H54 (cell line): ENCODE measurements at places on chromosomes 5 and 9.

- DNase-seq: no peak
Measured at GRCh38 chr5:111299067-111299481, 74.9 kb downstream of the CAMK4 start.

GRCh38 chr5:10393491-10393890, 40.0 kb downstream of the MARCHF6 start:
- DNase-seq: no peak

DNA sequence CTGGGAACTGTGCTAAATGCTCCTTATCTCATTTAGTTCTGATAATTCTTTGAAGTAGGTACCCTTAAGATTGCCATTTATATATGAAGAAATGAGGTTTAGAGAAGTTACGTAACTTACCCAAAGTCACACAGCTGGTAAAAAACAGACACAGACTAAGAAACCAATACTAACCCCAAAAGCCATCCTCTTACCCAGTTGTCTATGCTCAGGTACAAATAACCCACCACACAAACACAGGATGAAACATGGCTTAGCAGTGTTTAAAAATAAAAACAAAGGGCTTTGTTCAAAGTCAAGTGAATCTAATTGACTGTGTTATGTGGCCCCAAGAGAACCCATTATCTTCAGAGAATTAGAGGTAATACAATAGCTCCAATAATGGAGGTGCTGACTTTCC, 37.0 kb upstream of the IL7R start:
- DNase-seq: no peak

DNA sequence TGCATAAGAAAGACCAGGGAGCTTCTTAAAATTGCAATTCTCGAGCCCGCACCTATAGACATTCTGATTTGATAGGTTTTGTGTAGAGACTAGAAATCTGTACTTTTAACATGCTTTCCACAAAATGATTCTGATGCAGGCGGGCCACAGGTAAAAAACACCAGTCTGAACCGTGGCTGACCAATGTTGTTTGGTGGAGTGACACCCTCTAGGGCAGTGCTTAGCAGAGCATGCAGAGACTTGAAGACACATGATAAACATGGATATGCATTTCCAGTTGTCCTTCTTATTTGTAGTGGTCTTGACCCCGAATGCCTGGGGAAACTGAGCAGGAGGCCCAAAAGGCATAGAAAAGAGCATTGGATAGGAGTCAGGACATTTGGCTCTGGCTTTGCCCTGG, 10.5 kb upstream of the COL15A1 start:
- no peak for DNase-seq

GRCh38 chr5:69467442-69468225, 25.0 kb upstream of the OCLN start:
- no peak for DNase-seq

DNA sequence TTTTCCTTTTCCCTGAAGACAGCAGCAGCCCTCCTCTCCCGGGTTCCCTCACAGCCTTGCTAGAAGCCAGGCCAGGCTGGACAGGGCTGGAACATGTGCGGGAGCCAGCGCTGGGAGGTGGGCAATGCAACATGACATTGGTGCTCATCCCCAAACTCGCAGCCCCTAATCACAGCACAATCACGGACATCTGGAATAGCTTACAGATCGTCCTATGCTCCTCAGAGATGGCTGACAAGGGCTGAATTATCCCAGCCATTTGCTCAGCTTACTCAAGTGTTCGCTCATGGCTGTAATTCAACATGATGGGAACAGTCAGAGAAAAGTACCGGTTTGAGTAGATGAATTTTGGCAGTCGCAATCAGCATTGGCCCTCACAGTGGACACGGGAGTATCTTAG, 49.8 kb downstream of the FSTL4 start:
- no peak for DNase-seq

GRCh38 chr5:68342693-68343092, 127.1 kb downstream of the PIK3R1 start:
- no peak for DNase-seq

GRCh38 chr9:69647804-69648203, 24.4 kb downstream of the APBA1 start:
- no peak for DNase-seq

GRCh38 chr9:131496844-131497405, 5.8 kb upstream of the POMT1 start:
- DNase-seq: no peak

GRCh38 chr9:108117306-108117705, 627.7 kb upstream of the KLF4 start:
- DNase-seq: no peak

- peak; percentile 61 for DNase-seq
Measured at GRCh38 chr5:134526483-134527155, 1.1 kb downstream of the JADE2 start.

DNA sequence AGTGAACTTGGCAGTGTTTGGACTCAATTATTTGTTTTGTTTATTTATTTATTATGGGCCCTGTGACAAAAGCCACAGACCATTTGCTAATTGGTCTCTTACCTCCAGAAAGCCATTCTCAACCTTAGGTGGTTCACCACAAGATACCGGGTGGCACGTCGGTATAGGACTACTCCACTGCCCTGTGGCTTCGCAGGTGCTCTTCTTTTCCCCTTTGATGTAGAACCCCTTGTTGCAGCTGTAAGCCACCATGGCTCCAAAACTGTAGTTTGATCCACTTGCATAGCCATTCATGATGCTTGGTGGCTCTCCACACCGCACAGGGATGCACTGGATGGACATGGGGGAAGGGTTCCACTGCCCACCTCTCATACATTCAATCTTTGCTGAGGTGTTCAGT, 73.3 kb upstream of the TXNDC8 start:
- DNase-seq: no peak

DNA sequence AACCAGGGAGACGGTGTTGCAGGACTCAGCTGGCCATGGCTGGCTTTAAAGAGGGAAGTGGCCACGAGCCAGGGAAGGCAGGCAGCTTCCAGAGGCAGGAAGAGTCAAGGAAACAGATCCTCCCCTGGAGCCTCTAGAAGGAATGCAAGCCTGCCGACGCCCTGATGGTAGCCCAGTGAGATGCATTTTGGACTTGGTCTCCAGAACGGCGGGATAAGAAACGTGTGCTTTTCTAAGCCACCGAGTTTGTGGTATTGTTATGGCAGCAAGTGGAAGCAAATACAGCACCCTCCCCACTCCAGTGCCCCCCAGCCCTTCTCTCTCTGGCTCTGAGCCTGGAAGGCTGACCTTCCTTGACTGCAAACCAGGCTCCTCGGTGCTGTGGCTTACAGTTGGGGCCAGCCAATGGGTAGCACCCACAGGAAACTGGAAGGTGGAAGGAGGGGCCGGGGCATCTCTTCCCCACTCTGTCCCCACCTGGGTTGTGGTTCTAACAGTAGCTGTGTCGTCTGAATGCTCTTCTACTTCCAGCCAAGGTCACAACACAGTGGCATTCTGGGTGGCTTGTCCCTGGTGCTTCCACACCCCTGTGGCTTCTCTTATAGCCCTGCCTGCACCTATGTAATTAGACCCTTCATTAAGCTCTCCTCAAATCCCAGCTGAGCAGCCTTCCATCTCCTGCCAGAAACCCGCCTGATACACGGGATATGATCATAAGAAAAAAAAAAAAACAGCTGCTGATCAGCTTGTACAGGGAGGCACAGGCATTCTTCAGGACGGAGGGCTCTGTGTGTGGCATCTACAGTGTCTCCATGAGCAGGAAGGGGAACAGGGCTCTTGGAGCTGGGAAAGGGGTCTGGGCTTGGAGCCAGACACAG, 29.9 kb upstream of the UNC5A start:
- no peak for DNase-seq

GRCh38 chr5:143056792-143057579, 286.8 kb downstream of the ARHGAP26 start:
- no peak for DNase-seq

GRCh38 chr5:160357861-160358411, 12.5 kb downstream of the C1QTNF2 start:
- no peak for DNase-seq

DNA sequence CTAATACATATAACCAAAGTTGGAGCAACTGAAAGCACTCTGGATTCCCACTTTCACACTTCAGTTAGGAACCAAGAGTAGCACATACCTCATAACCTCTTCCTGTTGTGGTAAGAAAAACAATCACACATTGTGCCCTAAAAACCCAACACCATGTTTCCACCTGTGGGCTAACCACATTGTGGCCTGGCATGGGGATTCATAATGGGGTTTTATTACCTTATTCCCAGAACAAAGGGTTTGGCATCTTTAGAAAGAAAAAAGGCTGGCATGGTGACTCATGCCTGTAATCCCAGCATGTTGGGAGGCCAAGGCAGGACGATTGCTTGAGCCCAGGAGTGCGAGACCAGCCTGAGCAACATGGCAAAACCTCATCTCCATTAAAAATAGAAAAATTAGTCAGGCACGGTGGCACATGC, 60.6 kb downstream of the HSD17B3 start:
- DNase-seq: no peak

DNA sequence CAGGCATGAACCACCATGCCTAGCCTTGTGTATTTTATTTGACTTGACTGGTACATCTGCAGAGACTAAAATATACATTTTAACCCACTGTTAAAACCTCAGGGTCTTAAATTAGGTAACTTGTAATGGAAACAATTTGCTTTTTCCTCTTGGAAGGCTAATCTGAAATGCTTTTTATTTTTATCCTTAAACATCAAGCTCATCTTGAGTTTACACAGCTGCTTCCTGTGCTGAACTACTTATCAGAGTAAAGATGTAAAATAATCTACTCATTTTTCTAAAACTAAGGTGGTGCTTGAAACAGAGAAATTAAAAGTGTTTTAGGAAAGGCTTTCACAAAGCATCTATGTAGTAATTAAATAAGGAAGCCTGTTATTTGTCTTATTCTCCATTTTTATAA, 144.1 kb downstream of the ENTREP1 start:
- DNase-seq: no peak

DNA sequence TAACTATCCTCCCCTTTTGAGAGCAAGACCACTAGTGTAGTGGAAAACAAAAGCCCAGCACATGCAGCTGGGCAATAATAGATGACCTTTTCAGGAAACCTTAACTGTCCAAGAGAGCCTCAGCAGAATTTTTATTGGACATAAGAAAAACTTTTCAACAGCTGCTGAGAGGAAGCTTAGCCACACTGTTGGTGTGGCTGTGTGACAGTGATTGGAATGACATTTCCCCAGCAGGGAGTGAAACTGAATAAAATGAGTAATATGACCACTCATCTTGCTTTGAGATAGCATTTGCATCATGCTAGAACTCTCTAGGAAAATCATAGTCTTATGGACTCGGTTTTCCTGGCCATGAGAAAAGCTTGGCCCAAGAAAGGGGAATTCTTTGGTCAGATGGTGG, 687.8 kb downstream of the SLCO4C1 start:
- DNase-seq: no peak

DNA sequence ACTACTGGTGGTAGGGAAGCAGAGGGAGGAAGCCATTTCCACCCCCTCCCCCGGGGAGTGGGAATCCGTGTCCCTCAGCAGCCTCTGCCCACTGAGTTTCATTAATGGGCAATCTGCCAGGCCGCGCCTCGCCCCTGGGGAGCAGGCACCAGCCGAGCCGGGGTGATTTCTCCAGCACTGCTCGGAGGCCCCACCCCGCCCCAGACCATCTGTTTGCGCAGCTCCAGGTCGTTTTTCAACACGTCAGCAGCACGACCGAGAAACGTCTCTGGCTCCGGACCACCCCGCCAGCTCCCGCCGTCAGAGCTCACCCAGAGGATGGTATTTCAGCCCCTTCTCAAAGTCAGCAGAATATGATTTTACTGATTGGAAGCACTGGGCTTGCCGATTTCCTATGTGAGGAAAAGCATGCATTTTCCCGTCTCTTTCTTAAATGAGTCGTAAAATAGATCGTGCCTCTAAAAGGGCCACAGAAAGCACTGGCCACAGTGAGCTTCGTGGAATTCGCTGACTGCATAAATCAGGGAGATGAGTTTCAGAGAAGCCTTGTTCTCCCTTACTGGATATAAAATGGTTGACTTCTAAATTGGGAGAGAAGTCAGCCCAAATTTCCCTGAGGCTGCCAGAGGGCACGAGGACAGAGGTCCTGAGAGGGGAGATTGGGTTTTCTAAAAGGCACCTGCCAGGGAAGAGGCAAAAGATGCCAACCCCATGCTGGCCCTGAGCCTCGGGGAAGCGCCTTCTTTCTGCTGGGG, 47.0 kb downstream of the OLFM1 start:
- DNase-seq: no peak

- DNase-seq: no peak
Measured at GRCh38 chr5:69152731-69153130, 14.2 kb upstream of the CCNB1 start.

GRCh38 chr5:8458038-8458383, 589.1 kb downstream of the MTRR start:
- no peak for DNase-seq

DNA sequence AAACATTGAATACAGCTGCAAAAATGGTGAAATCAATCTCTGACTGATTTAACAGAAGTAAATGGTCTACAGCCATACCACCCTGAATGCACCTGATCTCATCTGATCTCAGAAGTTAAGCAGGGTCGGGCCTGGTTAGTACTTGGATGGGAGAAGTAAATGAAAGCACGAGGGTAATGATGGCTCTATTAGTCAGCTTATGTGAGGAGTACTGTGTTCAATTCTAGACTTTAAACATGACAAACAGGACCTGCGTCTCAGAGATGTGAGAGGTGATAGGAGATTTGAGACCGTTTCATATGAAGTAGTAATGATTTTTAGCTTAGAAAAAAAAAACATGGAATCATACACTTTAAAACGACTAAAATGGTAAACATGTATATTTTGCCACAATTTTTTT, 77.1 kb upstream of the SUSD1 start:
- DNase-seq: no peak

DNA sequence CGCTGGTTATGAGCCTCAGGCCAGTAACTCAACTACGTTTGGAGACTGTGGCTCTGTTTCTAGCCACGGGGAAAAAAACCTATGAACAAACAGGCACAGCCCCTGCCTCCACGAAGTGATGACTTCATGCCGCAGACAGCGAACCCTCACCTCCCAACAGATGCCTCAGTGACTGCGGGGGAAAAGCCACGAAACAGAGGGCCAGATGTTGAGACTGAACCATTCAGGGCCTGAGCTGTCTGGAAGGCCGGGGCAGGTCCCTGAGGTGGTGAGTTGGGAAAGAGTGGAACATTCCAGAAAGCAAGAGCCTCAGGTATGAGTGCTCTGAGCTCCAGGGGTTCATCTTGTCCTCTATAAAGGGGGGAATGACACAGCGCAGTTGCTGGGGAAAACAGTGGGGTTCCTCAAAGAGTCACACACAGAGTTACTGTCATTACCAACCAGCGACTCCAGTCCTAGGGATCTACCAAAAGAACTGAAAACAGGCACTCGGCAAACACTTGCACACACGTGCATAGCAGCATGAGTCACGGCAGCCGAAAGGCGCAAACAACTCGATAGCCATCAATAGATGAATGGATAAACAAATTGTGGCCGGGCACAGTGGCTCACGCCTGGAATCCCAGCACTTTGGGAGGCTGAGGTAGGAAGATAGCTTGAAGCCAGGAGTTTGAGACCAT, 15.3 kb downstream of the PLPP7 start:
- no peak for DNase-seq
